ENCODE measurements at places on chromosomes 7 and 10.

DNA sequence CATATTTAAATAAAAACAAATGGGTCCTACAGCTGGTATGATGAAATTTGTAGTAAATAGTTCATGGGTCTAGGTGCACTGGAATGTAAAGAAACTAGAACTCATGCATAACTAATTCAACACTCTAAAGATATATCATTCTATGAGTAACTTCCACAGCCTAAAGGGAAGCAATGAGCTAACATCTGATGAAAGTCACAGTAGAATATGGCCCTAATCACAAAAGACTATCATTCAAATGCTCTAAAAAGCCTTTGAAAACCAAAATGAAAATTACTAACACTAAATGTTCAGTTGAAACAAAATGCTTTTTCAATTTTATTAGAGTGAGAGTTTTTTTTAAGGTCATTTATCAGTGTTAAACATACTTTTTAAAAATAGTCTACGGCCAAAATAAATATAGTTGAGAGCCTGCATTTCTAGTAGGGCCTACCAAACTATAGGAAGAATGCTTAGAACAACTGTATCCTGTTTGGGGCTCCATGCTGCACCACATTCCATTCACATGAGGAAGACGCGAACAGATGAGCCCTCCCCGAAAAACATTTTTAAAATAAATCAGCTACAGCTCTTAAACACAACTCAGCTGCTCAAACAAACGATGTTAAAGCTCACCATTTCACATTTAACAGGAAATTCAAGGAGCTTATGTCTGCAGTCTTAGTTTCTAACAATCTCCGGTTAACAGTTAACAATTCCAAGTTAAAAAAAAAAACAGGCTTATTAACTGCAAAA, 134.5 kb downstream of the NRBF2 start:
- no peak for DNase-seq

DNA sequence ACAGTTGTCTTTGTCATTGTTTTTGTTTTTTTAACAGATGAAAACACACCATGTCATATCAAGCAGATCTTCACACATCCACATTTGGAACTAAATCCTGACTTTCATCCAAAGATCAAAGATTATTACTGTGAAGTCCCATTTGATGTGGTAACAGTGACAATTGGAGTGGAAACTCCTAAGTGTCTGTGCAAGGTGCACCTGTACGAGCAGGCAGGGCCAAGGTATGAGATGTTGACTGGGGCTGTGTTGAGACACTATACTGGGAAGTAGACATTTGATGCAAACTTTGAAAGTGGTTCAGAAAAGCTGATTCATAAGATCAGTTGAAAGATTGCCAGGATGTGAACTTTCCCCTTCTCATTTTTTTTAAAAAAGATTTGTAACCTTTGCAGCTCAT, 152.3 kb downstream of the CPED1 start:
- DNase-seq = no peak

DNA sequence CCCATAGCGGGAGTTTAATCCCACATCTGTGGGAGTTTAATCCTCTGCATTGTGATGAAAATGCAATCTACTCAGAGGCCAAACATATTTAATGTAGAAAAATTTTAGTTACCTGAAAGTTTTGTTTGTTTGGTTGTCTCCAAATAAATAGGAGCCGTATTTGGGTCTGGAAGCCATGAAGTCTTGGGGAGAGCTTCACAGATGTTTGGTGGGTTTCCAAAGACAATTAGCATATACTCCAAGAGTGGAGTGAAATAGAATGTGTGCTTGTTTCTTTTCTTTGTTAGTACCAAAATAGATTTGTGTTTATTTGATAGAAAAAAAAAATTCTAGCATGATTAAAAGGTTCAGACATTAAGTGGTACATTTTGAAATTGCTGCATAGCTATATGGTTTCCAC, 50.9 kb downstream of the ANK3 start:
- no peak for DNase-seq

DNA sequence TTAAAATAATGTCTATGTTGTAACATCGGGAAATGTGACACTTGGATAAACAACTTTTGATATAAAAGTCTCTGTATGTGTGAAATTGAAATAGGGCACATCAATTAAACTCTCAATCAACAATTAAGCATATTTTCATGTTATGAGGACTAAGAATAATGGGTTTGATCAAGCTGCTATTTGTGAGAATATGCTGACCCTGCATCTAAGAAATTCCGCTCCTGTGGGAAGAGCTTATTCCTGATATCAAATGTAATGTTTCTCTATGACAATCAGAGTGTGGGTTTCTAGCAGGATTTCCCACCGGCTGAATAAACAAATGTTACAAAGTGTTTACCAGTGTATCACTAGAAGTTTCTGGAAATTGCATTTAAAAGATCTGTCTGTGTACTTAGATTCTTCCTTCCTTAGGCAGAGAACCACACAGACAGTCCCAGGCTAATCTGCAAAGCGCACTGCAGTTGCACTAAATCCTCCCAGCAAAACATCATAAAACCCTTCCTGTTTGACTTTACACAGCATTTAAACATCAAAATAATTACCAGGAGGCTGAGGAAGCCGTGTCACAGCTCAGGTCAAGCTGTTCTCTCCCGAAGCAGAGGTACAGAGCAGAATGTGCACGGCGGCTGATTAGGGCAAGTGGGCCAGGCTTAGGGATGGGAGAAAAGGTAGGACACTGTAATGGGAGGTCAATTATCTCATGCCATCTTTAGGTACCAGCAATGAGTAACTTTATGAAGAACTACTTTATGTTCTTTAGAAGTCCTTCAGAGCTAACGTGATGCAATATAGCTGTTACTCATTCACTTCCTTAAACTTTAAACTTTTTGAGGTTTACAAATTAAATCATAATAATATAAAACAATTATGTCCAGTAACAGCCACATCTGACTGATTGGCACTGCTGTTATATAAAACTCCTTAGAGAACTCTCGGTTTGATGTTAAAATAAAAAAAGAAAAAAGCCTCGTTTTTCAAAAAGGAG, 109.1 kb upstream of the CTTNBP2 start:
- DNase-seq = no peak

DNA sequence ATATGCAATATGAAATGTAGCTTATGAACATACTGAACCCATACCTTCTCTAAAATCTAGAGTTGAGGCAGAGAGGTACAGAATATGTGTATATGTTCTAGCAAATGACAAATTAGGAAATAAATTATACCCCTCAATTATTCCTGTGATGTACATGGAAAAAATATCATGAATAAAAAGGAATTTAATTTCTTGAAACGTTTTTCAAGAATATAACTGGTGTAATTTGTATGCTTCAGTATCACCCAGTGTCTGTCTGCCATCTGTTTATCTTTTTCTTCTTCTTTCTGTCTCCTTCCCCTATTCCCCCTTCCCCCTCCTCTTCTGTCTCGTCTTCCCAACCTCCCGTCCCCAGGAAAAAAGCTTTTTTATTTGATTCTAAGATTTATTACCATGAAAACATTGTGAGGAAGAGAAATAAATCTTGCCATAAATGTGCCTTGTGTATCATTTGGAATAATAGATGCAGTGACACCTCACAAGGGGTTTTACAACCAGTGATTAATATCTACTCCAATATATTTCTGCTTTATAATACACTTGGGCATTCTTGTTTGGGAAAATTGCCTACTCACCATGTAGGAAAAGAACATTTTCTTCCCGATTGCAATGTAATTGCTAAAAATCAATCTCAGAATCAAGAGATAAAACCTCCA, 12.2 kb downstream of the LANCL2 start:
- no peak for DNase-seq

DNA sequence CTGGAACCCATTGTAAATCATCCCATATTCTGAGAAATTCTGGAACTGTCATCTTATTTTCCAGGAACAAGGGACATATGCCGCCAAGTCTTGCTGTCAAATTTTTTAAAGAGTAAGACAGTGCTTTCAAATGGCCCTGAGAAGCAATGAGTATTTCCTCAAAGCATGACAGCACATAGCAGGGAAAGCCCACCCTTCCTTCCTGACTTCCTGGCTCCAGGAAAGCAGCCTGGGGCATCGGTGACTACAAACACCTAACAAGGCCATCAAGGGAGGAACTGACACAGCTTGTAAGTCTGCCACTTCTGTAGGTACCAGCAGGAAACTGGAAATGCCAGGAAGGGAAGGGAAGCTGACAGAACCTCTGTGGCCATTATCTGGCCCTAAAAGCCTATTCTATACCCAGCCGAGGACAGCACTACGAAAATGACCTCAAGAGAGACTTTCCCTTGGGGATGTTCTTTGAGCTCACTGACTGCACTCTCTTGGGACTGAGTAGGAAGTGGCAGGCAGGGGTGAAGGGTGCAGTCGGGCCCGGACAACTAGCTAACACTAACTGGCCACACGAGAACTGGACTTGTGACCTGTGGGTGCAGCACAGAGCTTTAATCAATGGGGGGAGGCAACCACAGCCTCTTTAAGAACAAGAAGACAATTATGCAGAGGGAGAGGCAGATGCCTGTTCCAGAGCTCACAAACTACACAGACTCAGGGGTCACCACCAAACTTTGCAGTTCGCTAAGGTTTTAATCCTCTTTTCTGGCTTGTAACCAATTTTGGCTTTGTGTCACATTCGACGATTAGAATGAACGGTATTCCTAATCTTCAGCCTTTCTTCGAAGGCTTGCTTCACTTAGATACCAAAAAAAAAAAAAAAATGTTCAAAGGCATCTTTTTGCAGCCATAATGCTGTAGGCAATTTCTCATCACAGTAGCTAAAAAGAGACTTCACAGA, 52.0 kb downstream of the GRB10 start:
- DNase-seq = no peak

- DNase-seq = no peak
These were observed 155.6 kb downstream of the TAX1BP1 start for GRCh38 chr7:27895551-27895950.

- no peak for DNase-seq
These were observed 3.7 kb upstream of the CACUL1 start for GRCh38 chr10:118758449-118758848.

GRCh38 chr10:109889867-109890266, 33.4 kb downstream of the XPNPEP1 start:
- no peak for DNase-seq

- no peak for DNase-seq
These were observed 98.5 kb upstream of the PIK3CG start for GRCh38 chr7:106766551-106766950.

DNA sequence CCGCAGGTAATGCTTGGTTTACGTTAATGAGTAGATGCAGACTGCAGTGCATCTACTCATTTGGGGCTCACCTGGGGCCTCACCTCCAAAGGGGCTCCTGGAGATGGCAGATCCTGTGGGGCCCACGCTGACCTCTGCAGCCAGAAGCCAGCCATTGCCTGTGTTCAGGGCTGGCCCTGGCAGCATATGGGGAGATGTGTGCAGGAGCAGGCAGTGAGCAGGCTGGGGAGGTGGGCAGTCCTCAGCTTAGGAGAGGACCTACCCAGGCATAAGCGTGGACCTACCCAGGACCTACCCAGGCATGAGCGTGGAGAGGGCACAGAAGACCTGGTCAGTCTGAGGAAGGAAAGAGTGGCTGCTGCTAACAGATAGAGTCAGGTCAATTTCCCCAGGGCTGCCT, 178.5 kb downstream of the PTPRN2 start:
- no peak for DNase-seq

DNA sequence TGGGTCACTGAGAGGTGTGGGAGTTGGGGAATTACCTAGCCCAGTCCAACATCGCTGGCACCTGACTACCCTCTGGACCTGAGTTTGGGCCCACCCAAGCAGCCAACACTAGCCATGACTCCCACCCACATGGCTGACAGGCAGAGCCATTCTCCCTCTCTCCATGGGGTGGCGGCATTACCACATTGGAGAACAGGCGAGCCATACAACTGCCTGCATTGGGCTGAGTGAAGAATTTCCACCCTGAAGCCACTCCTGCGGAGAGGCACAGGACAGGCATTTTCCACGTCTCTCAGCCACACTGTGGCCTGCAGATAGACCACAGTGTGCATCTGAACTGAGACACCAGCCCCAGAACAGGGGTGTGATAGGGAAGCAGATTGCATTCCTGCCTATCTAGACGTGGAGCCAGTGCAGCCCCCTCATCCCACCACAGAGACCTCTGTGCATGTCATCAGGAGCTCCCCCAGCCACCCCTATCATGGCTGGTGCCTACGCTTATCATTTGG, 58.2 kb upstream of the ANTXRL start:
- DNase-seq = peak; percentile 19

GRCh38 chr7:37440738-37441385, 7.8 kb downstream of the ELMO1 start:
- no peak for DNase-seq

GRCh38 chr7:54944179-54944578, 74.6 kb upstream of the EGFR start:
- DNase-seq = no peak

- no peak for DNase-seq
These were observed 13.8 kb upstream of the C10orf90 start for GRCh38 chr10:126684171-126684745.

- DNase-seq = no peak
These were observed 23.9 kb downstream of the EPC1 start for GRCh38 chr10:32323051-32323450.

DNA sequence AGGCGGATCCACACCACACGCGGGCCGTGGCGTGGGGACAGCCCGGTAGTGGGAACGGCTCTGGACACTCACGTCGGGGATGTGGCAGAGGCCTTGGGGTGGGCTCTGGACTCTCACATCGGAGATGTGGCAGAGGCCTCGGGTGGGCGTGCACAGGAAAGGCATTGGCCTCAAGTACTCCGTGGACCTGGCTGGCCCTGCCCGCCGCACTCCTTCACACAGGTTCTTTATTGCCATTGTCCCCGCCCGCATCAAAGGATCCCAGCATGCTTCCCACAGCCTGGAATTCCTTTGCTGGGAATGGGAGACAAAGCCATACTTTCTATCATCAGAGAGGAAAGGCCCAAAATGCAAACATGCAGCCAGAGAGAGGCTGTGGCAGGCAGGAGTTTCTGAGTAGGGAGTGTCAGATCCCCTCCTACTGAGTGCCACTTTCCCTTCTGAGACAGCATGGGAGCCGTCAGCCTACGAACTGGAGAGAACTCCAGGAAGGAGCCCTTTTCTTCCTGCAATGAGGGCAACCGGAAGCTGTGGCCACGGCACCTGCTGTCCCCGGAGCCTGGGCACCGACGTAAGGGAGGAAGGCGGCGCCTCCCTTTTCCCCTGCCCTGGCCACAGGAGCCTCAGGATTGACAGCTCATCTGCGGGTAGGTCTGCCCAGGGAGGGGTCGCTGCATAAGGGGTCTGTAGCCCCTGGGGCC, 51.5 kb downstream of the RBM17 start:
- DNase-seq = no peak

DNA sequence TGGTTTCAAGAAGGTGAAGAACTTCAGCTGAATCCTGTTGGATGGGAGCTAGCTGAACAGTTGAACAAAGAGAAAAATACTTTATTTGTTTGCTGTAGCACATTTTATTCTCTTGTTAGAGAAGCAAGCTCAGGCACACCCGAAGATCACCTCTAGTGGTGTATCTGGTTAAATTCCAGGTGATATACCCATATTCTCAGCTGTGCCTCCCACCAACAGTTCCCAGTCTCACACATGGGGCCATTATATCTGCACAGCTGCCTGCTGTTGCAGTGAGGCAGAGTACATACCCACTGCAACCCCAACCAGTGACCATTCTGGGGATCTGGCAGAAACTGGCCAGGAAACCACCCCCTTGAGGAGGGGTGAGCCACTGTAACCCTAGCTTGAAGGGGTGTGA, 9.2 kb downstream of the BTAF1 start:
- DNase-seq = no peak
